ENCODE measurements at places on chromosomes 2 and 18. TPM values are rescaled to one million over a fixed set of nuclear protein-coding genes. Genes with fewer than 3 reads are reported as not detected.
A peak's percentile ranks its signal among the peaks of the same experiment; 100 is the strongest.

The FOXI3 gene
- not detected for total RNA-seq

DNA sequence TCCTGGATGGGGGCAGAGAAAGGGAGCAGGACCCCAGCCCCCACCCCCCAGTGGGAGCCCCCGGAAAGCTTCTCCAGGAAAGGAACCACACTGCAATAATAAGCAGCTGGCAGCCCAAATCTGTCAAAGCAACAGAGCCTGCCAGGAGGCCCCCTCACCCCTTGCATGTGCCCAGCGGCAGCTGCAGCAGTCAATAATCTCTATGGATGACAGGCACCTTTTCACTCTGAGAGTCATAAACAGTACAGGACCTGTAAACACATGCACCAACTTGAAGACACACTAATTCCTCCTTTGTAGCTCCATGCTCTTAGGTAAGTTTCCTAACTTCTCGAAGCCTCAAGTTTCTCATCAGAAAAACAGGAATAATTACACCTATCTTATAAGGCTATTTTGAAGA lies 26.2 kb upstream of the KDM3A start:
- DNase-seq, result no peak
- no peaks in the 10 kb centered on the region for H3K4me1 ChIP-seq
- no peak overlapping the region for H3K27ac ChIP-seq

DNA sequence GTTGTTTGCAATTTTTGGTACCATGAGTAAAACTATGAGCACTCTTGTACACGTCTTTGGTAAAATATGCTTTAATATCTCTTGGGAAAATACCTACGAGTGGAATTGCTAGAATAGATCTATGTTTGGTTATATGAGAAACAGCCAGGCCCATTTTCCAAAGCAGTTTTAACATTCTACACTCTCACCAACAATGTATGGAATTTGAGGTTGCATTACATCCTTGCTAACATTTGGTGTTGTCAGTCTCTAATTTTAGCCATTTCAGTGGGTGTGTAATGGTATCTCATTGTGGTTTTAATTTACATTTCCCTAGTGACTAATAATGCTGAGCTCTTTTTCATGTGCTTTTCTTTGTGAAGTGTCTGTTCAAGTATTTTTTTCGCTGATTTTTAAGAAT lies 118.9 kb upstream of the TCF4 start:
- no peak overlapping the region for H3K4me3 ChIP-seq
- no peaks in the 10 kb centered on the region for H3K27me3 ChIP-seq
- DNase-seq, result no peak
- H3K36me3 ChIP-seq, result peaks cover 3% of the 10 kb centered on the region
- no peak overlapping the region for H3K27ac ChIP-seq
- H3K4me1 ChIP-seq, result no peaks in the 10 kb centered on the region

- no peak overlapping the region for H3K4me3 ChIP-seq
- no peak for DNase-seq
- H3K36me3 ChIP-seq, result 0 out of 2 replicates have a peak, but pooled peaks cover 2% of the 10 kb centered on the region
- no peak overlapping the region for H3K27ac ChIP-seq
- peaks cover 15% of the 10 kb centered on the region for H3K4me1 ChIP-seq
These were observed 30.4 kb upstream of the GMCL1 start for GRCh38 chr2:69798909-69799526.

The OTOS gene
- total RNA-seq, result not detected

DNA sequence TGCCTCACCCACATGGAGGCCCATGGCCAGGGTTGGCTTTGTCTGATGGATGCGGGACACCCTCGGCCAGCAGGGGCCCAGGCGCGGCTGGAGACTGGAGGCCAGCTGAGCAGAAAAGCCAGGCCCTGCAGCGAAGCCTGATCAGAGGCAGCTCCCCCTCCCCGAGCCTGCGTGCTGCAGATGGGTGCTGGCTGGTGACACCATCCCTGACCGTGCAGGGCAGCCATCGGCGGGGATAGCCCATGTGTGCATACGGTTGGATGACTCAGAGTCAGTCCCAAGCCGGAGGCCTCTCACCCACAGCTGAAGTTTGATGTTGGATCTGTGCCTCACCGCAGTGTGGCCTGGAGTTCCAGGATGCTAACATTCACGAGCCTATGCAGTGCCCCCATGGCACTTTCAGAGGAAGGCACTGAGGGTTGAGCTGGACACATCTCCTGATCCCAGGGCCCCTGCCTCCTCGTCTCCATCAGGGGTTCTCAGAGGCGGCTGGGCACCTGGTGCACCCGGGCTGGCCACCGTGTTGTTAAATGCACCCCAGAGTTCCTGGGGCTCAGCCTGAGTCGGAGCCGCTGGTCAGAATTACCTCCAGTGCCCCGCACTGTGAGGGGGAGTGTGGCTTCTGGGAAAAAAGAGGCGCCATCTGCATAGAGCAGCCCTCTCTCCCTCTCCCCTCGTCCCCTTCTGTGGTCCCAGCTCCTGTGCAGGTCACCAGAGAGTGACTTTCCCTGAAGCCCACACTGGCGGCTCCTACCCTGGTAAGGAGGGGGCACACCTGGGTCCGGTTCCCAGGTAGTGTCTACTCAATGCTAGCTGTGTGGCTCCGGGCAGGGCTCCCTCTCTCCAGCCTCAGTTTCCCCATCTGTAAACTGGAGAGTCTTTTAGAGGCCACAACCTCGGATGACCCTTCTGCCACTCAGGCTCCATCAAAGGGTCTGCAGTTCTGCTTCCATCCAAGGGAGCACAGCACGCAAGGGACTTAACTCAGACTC lies 19.4 kb upstream of the KIF1A start:
- H3K27me3 ChIP-seq, result peaks cover 25% of the 10 kb centered on the region
- no peak overlapping the region for H3K4me3 ChIP-seq
- H3K27ac ChIP-seq, result no peak overlapping the region
- no peaks in the 10 kb centered on the region for H3K4me1 ChIP-seq

DNA sequence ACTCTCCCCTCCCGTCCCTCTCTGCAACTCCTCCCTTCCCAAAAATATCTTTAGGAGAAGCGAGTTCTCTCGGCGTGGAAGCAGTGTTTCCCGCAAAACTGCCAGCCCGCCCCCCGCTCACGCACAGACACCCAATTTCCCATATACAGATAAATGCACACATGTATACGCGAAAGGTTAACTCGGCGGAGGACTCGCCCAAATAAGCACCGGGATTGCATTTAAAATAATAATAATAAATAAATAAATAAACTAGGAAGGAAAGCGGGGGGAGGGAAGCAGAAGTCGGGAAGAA lies 70.0 kb upstream of the PSMD14 start:
- DNase-seq, result no peak
- H3K27me3 ChIP-seq, result no peaks in the 10 kb centered on the region
- H3K4me1 ChIP-seq, result peaks cover 16% of the 10 kb centered on the region
- H3K36me3 ChIP-seq, result no peaks in the 10 kb centered on the region
- H3K4me3 ChIP-seq, result peak overlapping the region; percentile 72

The FSHR gene
- total RNA-seq, result not detected

DNA sequence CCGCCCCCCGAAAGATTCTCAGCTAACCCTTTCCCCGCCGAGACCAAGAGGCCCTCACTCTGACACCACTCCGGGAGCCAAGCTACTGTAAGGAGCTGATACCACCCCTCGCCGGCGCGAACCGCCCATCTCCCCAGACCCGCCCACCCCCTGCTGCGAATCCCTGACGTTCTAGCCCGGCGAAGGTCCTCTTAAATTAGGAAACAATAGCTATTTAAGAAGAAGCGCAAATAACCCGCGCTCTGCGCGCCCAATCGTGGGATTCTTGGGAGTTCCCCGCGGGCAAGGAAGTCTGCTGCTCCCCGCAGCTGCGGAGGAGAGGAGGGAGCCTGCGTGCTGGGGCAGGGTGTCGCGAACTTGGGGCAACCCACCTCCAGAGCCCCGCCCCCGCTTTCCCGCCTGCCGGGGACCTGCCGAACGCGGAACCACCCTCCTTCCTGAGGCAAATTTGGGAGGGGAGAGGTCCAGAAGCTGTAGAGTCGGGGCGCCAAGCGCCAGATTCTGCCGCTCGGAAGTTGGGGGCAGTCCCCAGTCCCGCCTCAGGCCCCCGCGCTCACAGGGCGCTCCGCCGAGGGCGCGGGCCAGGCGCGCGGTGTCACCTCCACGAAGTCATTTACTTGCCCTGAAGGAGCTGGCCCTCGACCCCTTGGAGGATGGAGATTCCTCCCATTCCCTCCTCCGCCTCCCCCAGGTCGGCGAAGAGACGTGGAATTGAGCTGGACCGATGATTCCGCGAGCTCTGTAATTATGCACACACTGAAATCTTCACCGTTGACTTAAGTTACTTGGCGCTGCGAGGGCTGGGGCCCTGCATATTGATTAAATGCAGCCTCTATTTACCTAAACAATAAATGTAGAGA lies 8.4 kb upstream of the SP9 start:
- H3K4me1 ChIP-seq, result no peaks in the 10 kb centered on the region
- no peaks in the 10 kb centered on the region for H3K36me3 ChIP-seq
- H3K4me3 ChIP-seq, result no peak overlapping the region
- no peaks in the 10 kb centered on the region for H3K27me3 ChIP-seq
- no peak for DNase-seq
